ENCODE measurements at places on chromosomes 12 and 14.

GRCh38 chr14:70638416-70638815 lies 3.3 kb upstream of the TTC9 start:
- no peak for DNase-seq

DNA sequence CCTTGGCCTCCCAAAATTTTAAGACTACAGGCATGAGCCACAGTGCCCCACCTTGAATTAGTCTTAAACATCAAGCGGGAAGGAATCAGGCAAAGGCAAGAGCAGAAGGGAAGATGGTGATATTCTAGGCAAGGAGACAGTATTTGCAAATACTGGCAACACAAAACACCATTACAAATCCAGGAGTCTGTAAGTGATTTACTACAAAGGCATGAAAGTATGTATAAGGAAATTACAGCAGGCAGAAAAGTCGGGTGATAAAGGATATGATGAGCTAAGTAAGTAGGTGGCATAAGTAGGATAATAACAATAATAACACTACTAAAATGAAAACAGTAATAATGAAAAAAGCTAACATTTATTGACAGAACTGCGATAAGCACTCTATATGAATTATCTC lies 28.5 kb downstream of the FMNL3 start:
- DNase-seq = no peak

GRCh38 chr12:125346362-125346761 lies 281.1 kb downstream of the AACS start:
- DNase-seq = no peak

DNA sequence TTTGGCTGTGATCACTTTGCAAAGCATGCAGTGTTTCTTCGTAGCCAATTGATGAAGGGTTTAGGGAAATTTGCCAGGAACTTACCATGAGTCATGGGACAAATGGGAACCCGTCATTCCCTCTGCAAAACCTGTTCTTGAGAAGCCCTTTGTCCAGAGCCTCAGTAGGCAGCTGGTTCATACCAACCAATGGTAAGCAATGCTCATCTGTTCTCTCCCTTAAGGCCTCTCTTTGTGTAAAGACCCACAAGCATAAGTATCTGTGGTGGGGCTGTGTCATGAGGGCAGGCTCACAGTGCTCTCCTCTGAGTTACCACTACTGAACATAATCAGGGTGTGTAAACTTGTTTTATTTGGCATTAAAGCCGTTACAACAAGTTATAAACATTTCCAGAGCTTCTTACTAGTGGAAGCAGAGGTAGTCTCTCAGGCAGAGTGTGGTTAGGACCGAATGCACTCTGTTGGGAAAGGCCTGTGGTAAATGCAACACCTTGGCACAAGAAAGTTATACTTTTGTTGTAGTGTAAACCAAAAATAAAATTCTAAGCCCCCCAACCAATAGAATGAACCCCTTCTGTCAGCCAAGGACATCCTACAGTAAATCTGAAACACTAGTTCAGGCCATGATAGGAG lies 119.8 kb downstream of the SINHCAF start:
- DNase-seq = peak; percentile 29

DNA sequence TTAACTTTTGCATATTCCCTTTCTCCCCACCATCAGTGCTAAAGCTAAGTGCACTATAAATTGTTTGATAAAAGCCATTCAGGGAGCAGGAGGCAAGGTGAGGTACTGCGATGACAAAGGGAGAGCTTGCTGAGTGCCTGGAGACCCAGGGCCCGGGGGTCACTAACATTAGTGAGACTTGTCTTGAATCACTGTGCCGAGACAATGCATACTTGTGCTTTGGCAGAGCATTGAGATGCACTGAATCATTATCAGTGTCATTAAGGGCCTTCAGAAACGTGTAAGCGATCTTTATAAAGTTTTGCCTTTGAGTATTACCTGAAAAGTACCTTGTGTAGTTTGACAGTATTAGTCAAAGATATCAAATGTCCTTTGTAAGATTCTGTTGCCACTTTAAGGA lies 447.5 kb downstream of the PCNX1 start:
- DNase-seq = no peak

DNA sequence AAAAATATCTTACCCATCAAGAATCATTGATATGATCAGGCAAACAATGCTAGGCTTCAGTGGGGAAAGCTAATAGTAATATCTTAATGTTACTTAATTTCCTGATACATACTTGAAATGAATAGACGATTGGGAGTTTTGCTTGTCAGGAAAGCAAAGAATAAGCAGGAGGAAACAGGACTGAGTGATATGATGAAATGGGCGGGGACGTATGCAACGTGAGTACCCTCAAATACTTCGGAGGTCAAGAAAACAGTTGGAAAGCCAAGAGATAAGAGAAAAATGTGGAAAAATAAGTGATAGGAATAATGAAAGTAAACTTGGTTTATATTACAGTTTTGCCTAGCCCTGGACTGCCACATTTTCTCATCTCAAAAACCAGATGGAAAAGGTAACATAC lies 49.2 kb downstream of the METTL25 start:
- DNase-seq = no peak

DNA sequence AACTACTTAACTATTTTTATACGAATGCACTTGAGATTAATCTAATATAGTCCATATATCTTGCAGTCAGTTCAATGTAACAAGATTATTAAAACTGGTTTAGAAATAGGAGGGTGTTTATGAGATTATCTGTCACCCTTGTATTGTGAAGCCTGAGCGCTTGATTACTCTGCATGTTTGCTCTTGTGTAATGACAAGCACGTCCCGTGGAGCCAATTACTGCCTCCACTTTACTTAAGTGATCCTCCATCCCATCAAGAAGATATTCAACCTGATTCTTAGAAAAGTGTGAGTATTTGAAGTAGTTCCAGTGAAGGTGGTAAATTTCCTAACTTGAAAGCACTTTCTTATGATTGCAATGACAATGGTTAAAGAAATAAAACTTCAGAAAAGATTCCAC lies 415.2 kb upstream of the GARIN6 start:
- no peak for DNase-seq

DNA sequence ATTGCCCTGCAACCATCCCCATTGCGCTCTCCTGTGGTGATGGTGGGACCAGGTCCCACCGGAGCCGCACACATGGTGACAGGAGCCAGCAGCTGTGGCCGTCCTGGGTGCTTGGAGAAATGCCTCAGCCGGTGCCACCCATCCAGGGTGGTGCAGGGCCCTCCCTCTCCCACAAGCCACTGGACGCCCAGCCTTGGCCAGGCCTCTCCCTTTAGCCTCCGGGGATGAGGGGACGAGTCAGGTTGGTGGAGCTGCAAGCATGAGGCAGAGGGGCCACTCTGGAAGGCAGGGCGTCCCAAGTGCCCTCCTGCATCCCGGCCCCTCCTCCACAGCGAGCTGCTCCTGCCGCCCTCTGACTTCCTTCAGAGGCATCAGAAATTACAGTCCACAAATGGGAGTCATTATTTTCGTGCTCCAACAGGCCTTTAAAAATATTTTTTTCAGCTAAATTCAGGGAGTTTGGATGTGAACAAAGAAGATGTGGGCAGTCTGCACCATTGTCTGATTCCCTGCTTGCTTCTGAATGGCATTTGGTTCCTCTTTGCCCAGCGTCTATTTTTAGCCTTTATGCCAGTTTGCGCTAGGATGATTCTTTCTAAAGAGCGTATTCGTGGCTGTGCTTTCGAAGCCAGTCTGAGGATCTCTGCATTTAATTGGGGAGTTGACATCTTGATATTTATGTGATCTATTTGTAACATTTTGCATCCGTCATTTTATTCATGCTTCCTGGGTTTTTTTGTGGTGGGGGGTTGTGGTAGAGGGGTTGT lies 189.4 kb downstream of the ADGRD1 start:
- DNase-seq = no peak

DNA sequence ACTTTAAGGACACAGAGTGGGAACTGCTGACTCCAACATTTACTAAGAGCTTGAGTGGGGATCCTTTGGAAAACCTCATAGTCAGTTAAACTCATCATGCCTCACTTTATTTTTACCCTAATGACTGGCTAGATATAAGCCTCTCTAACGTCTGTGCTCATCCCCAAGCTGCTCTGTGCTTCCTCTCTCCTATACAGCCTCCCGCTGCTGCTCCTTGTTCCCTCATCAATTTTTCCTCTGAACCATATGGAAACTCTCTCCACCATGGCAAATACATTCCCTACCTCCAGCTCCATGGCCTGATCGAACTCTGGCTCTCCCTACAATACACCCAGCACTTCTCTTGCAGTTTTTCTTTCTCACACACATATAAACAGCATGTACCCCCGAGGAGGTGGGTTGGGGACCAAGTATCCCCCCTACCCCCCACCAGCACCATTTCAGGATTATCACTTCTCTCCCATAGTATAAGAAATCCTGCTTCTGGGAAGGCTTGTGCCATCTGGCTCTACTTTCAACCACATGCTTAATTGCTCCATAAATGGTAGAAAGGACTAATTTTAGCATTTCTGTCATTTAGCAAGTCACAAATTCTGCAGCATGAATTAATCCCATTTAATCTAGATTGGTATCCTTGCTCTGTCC lies 39.2 kb upstream of the DYRK2 start:
- no peak for DNase-seq

GRCh38 chr14:33480071-33480886 lies 470.6 kb downstream of the EGLN3 start:
- DNase-seq = no peak

DNA sequence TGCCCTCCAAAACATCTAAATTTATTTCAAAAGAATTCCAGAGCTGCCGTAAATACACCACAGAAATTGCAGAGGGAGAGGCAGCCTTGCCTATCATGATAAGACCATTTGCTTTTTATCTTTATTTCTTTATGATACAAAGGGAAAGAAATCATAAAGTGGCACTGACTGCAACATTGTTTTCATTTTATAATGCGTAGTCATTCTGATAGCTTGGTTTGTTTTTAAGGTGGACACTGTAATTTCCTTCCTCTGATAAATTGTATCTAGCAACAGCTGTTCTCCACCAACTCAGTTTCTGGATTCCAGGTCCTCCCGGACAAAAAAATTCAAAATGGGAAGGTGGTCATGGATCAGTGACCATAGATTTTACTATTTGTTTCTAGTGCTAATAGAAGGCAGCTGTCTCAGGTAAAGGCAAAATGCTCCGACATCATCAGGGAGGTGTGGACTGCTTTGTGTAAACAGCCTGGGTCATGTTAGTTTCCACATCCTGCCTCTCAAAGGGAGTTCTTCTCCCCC lies 623 bp upstream of the TSPAN8 start:
- DNase-seq = no peak

- no peak for DNase-seq
These were observed 108.3 kb upstream of the CPSF6 start for GRCh38 chr12:69131077-69131476.

DNA sequence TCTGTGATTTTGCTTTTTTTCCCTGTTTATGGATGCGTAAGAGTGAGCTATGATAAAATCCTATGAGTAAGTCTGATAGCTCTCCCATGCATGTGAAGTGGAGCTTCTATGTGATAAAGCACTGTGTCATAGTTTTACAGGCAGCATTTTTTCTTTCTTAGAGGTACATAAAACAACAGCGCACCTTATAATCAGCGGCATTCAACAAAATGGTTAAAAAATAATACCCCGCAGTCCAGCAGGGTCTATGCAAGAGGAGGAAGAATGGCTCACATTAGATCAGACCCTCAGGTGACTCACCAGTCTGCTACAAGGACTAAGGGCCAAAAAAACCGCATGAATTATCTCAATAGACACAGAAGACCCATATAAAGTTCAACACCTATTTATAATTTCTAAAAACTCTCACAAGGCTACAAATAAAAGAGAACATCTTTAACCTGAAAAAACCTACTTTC lies 33.0 kb upstream of the TMEM179 start:
- no peak for DNase-seq

- DNase-seq = peak; percentile 29
These were observed 53.8 kb downstream of the GXYLT1 start for GRCh38 chr12:42090899-42091298.

- no peak for DNase-seq
These were observed 51.9 kb downstream of the RASSF8 start for GRCh38 chr12:26010293-26010821.

- no peak for DNase-seq
These were observed 251.2 kb upstream of the EGLN3 start for GRCh38 chr14:34201909-34202637.

DNA sequence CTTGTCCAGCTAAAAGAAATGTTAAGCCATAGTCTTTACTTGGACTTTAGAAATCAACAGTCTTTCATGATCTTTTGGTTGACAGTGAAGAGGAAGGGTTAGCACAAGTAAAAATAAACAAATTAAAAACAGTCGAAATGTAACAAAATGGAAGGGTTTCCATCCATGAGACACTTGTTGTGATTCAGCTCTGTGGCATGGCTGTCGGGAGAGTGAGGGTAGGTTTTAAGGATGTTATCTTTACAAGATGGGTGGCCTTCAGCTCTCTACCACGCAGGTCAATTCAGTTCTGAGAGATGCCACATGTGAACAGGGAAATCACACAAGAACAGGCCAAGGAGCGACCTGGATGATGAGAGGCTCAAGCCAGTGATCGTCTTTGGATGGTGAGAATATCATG lies 180.2 kb downstream of the PPM1H start:
- DNase-seq = no peak

DNA sequence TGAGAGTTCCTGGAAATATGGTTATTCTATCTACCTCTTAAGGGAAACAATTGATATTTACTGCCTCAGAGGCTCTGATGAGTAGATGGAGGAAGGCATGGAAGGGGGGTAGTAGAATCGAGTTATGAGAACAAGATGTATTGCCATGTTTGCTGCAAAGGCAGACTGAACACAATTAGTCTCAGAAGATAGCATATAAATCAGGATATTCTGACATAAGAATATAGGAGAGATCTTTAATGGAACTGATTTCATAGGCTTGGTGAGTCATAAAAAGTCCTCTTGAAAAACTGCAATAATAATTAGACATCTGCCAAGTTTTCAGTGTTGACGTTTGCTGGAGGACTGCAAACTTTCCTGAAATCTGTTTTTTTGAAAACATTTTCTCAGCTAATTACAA lies 636.1 kb downstream of the TMTC2 start:
- no peak for DNase-seq

- no peak for DNase-seq
These were observed 30.1 kb downstream of the CDKL1 start for GRCh38 chr14:50366589-50366988.

DNA sequence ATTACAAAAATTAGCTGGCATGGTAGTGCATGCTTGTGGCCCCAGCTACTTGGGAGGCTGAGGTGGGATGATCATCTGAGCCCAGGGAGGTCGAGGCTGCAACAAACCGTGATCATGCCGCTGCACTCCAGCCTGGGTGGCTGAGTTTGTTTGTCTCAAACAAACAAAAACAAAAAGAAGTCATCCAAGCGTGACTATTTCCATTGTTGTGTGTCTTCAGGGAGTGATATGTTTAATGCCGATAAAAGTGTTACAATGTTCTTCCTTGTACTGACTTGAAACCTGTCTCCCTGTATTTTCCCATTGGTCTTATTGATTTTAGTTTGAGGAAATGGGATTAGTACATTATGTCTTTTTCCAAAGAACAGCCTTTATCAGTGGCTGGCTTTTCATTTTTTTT lies 75.6 kb upstream of the USP44 start:
- DNase-seq = no peak

- DNase-seq = no peak
These were observed 592.5 kb downstream of the RPL10L start for GRCh38 chr14:46058964-46059563.

DNA sequence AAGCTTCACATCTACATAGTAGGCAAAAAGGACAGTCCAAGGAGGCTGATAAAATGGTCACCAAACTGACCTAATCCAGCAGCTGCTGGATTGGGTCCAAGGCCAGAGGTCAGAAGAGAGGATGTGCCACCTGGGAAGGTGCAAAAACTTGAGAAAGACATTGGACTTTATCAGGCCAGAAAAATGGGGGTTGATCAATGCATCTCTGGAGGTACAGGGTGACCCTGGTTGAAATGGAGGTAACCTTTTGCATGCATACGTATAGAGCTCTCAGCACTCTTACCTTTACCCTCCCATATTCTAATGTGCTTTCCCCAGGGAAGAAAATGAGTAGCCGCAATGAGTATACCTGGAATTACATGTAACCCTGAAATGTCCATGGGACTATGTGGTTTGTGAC lies 16.0 kb downstream of the BTG1 start:
- no peak for DNase-seq
